ENCODE measurements at places on chromosomes 1 and 21.

- no peak for DNase-seq
Measured at GRCh38 chr1:9853249-9853595, 29.5 kb upstream of the CLSTN1 start.

DNA sequence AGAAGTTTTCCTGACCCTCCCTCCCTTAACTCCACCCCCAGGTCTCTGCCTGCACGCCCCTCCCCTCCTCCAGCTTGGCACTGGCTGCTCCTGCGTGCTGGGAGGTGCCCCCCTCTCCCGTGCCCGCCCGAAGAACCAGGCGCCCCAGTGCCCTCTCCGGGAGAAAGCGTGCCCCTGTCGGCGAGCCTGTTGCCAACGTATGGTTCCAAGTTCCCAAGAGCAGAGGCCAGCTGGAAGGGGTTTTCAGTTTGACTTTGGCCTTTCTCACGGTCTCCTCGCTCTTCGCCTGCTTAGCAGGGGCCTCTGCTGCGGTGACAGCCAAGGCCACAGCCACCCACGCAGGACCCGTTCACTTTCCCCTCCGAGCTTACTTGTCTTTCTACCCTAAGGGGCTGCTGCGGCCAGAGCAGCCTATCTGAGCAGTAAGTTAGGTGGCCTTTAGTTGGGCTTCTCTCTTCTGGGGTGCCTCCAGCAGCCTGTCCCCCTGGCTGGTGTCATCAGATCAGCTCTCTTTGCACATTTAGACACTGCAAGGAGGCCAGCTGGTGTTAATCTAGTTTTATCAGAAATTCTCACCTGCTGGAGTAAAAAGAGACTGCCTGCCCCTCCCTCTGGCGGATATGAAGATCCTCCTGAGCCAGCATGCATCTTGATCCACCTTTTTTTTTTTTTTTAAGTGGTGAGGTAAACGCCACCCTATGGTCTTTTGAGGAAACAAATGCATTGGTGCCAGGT, 1.5 kb downstream of the STUM start:
- DNase-seq, result peak; percentile 71

DNA sequence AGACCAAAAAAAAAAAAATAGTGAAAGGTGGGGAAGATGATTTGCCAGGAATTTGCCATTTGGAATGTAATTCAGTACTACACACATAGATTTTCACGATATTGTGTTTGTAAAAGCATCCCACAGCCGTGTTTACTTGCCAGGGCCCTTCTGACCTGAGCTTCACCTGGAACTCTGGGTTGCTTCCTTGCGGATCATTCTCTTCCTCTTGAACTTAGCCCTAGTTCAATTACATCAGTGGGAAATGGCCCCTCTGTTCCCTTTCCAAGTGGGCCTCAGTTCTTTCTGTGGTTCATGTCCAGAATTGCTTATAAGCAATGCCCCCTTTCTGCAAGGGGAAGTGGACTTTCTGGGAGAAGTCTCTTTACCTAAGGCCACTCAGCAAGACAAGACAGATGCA, 41.0 kb downstream of the ABCA4 start:
- DNase-seq, result no peak

GRCh38 chr21:29453511-29453910, 154.8 kb downstream of the BACH1 start:
- no peak for DNase-seq

DNA sequence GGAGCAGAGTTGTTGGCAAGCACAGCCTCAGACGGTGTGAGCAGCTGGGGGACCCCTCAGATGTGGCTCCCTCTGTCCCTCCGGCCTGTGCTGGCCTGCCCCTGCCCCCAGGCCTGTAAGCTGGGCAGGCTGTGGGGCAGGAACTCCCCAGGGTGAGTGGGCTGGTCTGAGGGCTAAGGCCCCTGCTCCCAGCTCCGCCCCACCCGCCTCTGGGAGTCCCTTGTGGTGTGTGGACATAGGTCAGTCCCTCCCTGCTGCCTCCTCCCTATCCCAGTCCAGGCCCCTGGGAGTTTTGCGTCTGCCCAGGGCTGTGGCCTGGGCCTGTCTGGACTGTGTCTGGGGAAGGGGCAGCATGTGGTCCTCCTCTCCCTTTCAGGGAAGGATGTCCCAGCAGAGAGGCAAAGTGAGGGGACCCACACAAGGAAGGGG, 3.6 kb upstream of the VWA1 start:
- peak; percentile 70 for DNase-seq

DNA sequence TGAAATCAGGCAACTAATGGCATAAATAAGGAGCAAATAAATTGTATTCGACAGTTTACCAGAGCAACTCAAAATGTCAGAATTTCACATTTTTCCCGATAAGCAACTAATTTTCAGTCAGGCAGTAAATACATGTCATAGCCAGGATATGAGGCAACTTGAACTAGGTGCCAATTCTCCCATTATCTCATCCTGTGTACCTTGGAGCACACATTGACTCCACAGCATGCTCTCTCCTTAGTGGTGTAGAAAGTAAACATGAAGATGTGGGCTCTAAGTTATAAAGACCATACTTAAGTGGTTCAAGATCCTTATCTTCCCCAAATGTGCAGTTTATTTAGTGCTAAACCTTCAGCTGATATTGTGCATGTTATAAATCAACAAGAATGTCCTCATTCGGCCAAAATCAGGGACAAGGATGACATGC, 197.8 kb downstream of the VAV3 start:
- DNase-seq, result no peak

GRCh38 chr1:154998818-154999570, 3.6 kb upstream of the ZBTB7B start:
- DNase-seq, result no peak

DNA sequence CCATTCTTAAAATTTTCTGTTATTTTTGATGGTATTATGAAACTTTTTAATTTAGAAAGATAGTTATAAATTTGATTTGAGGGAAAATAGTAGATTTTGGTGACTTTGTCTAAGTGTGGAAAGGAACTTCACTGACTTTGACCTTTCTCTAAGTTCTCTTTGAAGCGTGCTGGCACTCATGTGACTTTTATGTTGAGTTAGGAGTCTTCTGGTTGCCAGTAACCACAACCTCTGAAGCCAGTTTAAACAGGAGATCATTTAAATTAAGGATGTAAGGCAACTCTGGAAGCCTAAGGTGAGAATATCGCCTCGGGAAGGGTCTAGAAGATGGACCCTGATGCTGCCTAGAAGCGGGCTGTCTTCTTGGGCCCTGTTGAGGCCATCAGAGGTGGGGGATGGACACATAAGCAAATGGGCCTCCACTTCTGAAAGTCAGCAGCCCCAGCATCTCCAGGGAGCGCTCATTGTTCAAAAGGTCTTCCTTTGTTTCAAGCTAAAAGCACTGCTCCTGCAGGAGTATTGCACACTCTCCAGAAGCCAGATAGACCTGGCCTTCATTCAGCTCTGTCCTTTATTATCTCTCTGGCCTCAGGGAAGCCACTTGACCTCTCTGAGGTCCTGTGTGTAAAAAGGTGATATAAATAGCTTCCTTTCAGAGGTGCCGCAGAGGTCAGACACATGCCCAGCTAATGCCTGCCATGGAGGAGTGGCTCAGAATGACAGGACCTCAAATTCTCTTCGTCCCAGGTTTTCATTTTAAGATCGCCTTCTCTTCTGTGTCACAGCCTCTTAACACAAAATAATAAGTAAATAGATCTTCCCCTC, 5.1 kb upstream of the RCAN1 start:
- no peak for DNase-seq

- DNase-seq, result no peak
Measured at GRCh38 chr1:7198664-7199063, 413.4 kb downstream of the CAMTA1 start.

DNA sequence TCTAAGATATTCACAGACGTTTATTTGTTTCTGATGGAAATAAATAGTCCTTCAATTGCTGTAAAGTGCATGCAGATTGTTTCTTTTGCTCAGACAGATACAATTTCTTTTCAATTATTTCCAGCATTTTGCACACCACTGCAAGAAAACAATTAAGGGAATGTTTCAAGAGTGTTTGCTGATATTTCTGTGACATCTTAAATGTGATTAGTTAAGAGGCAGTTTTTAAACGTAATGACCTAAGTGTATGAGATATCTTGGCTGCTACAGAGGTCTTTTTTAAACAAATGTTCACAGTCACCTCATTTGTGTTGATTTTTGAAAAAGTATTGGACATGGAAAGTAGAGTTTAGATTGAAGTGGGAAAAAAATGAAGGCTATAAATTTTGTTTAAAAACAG, 262.3 kb upstream of the BRINP3 start:
- no peak for DNase-seq

- no peak for DNase-seq
Measured at GRCh38 chr21:36636016-36636415, 62.9 kb upstream of the SIM2 start.

DNA sequence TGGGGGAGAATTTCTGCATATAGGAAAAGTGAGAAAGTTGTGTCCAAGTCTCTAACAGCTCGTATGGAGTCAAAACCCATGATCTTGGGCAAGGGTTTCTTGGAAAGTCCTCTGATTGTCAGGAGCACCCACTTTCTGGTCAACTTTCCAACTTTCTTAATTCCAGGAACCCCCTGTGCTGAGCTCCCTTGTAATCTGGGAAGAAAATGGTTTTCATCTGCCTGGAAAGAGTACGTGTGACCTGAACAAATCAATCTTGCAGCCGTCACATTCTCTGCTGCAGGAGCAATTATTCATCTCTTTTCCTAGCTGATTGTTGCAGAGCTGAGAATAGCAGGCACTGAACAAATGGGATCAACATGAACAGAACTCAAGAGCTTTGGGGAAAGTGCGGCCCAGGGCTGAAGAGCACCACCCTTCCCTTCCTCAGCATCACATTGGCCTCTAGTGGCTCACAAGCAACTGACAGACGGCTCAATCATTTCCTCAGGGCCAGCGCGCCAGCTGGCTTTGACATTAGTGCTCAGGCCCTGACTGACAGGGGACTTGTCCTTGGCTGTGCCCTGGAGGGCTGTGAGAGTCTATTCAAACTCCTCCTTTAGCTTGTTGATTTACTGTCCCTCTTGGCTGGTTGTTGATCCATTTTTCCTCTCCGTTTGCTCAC, 295.2 kb downstream of the HLX start:
- DNase-seq, result no peak

GRCh38 chr1:29746076-29746665, 509.8 kb downstream of the PTPRU start:
- DNase-seq, result no peak
